AG08395 (cell line): ENCODE measurements at places on chromosomes 12 and 14.

DNA sequence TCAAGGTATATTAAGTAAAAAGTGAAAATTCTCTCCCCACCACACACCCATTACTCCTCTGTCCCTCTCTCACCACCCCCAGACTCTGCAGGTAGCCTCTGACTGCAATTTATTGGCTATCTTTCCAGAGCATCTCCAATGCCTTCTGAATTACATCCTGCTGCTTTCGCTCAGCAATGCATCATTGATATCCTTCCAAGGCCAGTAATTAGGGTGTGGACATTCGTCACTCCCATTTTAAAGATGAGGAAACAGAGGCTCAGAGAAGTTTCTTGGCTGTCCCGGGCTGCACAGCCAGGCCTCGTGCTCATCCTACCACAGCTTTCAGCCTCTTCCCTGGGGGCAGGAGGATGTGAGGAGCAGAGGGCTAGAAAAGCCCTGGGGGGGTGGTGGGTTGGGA is 23.6 kb upstream of the PGF start:
- DNase-seq = no peak

DNA sequence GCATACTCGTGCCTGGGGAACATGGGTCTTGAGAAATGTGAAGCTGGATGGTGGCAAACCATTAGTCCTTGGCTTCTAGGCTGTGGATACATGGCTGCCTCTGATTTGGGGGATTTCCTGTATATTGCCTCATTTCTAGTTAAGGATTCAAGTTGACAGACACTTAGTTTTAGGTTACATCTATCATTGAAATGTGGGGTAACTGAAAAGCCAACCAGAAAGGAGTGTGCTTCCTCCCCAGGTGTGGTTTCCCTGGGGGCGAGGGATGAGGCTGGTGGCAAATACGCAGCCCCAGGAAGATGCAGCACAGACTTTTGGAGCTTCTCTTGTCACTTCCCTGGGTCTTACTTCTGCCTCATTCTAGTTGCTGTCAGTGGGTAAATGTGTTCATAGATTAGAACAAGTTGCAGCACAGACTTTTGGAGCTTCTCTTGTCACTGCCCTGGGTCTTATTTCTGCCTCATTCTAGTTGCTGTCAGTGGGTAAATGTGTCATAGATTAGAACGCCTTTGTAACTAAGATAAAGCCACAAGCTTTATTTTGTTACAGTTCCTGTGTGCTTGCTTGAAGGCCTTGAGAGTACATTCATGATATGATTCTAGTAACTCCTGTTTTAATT is 85.1 kb downstream of the BORCS5 start:
- DNase-seq = no peak

GRCh38 chr14:67622675-67623074 is 3.0 kb downstream of the ARG2 start:
- DNase-seq = peak; percentile 79

DNA sequence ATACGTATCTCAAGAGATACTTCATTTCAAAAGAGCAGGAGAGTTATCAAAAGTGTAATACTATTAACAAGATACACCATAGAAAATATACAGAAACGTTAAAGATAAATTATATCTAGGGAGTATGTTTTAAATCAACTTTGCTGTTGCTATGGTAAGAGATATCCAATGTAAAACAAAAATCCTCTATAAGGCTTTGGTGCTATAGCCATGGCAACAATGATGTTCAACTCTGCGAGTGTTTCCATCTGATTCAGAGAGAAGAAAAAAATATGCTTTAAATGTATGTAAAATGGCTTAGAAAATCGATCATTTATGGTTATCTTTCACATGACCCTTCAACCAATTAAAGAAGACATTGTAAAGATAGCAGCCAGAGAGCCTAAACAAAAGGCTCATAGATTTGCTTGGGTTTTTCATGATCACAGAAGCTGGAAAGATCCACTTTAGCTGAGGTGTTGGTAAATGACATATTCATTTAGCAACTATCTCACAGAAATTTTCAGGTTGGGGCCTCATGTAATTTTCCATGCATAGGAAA is 387.0 kb upstream of the GARIN6 start:
- DNase-seq = no peak

DNA sequence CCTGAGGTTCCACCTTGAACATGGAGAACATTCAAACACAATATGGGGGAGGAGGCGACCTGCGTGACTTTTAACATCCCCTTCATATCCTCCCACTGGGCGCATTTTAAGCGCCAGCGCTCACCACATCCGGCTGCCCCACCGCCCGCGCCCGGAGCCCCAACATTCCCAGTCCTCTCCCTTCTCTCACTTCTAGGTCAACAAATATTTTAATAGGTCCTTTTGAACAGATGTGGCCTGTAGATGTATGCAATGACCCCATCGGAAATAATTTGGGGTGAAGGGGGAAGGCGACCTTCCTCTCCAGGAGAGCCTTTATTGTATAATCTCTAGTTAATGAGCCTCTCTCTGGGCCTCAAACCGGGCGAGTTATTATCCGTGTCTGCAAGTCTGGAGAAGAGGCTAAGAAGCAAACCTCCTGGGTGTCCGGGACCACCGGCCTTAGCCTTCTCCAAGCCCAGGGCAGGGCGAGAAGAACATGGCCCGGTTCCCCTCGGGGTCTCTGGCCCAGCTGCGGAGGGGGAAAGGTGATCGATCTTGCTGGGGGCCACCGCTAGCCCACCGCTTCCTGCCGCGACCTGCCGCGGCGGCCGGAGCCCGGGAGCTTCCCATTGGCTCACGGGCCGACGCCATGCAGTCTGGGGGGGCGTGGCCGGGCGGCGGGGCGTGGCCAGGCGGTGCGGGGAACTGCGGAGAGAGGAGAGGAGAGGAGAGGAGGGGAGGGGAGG is 83.2 kb upstream of the HMGA2 start:
- DNase-seq = peak; percentile 84

- DNase-seq = no peak
These were observed 126.3 kb downstream of the KIF26A start for GRCh38 chr14:104264495-104265265.

- no peak for DNase-seq
These were observed 44.4 kb upstream of the CERS5 start for GRCh38 chr12:50211392-50212070.

GRCh38 chr14:101731187-101732080 is 30.1 kb upstream of the PPP2R5C start:
- peak; percentile 57 for DNase-seq

DNA sequence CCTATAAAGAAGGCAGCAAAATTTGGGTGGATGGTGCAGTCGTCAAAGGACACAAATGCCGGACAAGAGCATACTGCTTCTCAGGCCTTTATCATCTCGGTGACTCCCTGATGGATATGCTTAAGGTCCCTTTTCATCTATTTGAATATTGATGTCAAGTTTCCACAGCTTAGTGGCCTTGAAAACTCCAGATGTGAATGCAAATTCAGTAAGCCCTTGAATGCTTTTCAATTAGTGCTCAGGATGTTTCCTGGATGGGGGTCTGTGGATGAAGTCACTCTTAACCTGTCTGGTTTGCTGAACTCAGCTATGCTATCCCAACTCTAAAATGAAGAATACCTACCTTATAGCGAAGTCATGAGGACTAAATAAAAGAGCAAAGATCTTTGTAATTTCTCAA is 10.7 kb downstream of the REM2 start:
- no peak for DNase-seq

GRCh38 chr14:56057071-56057741 is 61.0 kb upstream of the PELI2 start:
- no peak for DNase-seq

DNA sequence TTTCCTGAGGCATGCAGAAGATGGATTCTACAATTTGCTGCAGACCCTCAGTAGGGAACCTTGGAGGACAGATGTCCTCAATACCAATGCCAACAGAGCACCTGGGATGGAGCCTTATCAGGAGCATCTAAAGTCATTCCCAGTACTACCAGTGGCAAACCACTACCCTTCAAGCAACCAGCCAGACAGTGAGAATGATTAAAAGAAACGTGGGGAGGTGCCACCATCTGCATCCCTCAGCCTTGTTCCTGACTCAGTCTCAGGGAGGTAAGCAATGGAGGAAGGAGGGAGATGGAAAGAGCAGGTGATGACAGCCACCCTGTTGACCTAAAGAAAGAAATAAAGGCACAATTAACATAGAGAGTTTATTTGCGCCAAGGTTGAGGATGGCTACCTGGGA is 175.2 kb upstream of the GRIN2B start:
- no peak for DNase-seq

DNA sequence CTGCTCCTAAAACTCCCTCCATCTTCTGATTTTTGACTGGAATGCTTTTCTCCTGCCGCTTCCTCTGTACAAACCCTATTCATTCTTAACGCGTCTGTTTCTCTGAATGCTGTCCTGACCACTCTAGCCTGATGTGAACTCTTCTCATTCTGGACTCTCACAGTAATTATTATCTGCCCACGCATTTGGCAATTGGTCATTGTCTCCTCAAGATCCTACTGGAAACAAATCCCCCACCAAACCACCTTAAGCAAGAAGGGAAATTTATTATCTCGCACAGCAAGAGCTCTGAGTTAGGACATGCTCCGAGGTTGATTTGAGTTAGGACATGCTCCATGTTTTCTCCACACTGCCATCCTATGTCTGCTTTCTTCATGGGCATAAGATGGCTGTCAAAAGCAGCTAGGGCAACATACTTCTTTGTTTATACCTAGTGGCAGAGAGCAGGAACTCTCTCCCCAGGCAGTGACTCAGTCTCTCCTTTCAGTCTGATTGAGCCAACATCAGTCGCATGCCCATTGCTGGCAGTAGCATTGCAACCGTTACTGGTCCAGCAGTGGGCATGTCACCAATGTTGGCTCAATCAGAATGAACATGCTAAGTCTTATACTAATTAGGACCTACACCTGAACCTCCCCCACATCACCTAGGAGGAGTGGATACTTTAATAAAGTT is 102.2 kb downstream of the SSPN start:
- DNase-seq = no peak

GRCh38 chr14:90599748-90600507 is 203.1 kb downstream of the CALM1 start:
- no peak for DNase-seq

- no peak for DNase-seq
These were observed 272 bp downstream of the HECTD1 start for GRCh38 chr14:31207287-31207754.

GRCh38 chr12:45687081-45688015 is 42.2 kb upstream of the ARID2 start:
- no peak for DNase-seq

- no peak for DNase-seq
These were observed 646.9 kb downstream of the DIO2 start for GRCh38 chr14:79564371-79564770.

DNA sequence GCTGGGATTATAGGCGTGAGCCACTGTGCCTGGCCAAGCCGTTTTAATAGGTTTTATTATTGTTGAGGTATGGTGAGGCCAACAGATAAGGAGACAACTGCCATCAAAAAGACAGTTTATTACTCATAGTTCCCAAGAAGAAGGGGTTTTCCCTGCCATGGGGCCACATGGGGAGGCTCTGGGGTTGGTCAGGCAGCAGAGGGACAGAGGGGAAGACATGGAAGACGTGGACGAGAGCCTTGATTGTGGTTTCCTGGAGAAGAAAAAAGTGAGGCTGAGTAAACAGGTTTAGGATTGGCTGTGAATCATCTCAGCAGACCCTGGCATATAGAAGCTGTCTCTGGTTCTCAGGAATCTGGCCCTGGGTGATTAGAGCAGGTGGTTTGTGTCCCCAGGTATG is 69.9 kb downstream of the FOXN4 start:
- no peak for DNase-seq

DNA sequence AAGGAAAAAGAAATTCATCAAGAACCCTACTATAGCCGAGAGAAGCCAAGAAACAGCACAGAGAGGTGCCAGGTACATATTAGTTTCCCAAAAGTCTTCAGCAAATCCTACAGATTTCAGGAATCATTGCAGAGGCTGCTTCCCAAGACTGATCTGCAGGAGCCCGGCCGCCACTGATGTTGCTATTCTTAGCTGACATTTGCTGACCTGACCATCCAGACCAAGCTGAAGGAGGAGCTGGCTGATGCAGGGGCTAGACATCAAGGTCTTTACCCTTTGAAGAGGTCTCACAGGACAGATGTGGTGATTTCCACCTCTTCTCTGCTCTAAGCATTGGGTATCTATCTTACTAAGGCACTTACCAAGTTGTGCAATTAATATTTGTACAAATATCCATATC is 444.8 kb upstream of the SOX5 start:
- DNase-seq = no peak

- no peak for DNase-seq
These were observed 7.2 kb upstream of the KRT86 start for GRCh38 chr12:52267266-52267665.

GRCh38 chr12:113207613-113208040 is 13.6 kb upstream of the TPCN1 start:
- no peak for DNase-seq

DNA sequence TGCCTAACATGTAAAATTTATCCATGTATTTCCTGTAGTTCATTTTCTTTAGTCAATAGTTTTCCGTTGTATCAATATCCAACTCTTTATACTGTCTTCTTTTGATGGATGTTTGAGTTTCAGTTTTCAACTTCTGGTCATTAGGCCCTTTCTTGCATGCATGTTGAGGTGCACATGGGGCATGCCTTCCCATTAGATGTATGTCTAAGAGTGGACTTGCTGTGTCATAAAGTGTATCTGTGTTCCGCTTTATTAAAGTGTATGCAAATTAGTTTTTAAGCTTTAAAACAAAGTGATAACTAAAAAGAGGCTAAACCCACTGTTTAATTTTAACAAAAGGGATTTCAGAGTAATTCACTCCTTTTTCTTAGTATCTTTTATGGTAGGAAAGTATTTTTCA is 441.1 kb downstream of the PCNX1 start:
- no peak for DNase-seq

DNA sequence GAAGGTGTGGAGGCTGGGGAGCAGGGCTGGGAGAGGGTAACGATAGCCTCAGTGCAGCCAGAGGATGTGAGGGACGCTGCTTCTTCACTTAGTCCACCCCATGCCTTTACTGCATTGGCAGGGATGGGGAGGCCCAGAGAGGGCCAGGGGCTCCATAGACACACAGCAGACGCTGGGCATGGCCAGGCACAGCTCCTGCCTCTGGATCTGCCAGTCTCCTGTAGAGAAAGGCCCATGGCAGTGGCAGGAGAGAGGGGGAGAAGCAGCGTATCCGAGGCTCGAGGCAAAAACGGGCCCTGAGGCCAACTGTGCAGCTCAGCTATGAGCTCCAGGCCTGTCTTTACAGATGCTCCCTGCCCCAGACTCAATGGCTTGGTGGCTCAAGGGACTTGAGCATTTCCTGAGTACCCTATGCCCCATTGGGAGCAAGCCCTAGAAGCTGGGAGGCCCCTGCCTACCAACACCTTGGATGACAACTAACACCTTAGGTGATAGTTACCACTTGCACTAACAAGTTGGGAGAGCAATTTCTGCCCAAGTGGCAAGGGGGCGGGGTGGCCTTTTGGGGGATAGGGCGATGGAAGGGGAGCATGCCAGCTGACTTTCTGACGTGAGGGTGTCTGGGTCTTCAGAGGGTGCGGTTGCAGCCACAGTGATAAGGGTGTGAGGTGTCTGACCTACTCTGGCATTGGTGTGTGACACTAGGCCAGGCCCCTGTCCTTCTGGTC is 5.0 kb upstream of the LBHD2 start:
- DNase-seq = no peak

DNA sequence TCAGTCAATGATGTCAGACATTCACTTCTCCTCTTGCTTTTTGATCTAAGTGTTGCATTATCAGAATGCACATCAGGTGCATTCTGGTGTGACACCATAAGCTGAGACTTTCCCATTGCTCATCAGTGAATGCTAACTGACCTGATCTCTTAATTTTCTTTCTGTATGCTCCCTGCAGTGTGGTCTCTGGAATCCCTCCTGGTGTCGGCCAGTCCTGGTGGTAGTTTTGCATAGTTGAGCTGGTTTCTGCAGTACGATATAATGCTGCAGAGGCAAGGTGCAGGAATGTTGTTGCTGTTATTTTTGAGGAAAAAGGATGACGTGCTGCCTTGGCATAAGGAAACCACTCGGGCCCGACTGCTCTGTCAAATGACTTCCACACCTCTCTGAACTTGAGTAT is 11.0 kb upstream of the SRP54 start:
- DNase-seq = no peak
